ENCODE measurements at places on chromosomes 12 and 14. TPM values are rescaled to one million over a fixed set of nuclear protein-coding genes. Genes with fewer than 3 reads are reported as not detected.

DNA sequence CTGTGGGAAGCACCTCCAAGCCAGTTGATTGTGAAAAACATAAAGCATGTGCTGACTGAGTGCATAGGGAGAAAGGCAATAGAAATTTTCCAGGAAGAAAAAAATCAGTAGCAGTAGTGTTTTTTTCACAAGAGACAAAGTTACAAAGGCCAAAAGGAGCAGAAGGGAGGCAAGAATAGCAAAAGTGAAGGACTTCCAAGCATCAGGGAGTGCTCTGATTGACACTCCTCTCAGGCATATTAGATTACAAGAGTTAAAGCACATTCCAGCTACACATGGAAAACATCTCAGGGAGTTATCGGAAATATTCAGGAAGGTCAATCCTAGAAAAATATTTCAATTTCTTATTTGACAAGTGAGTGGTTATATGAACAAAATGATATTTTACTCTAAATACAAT lies 508.0 kb downstream of the MDGA2 start:
- H3K27me3 ChIP-seq, result no peaks in the 10 kb centered on the region
- no peaks in the 10 kb centered on the region for H3K36me3 ChIP-seq
- no peaks in the 10 kb centered on the region for H3K4me1 ChIP-seq

DNA sequence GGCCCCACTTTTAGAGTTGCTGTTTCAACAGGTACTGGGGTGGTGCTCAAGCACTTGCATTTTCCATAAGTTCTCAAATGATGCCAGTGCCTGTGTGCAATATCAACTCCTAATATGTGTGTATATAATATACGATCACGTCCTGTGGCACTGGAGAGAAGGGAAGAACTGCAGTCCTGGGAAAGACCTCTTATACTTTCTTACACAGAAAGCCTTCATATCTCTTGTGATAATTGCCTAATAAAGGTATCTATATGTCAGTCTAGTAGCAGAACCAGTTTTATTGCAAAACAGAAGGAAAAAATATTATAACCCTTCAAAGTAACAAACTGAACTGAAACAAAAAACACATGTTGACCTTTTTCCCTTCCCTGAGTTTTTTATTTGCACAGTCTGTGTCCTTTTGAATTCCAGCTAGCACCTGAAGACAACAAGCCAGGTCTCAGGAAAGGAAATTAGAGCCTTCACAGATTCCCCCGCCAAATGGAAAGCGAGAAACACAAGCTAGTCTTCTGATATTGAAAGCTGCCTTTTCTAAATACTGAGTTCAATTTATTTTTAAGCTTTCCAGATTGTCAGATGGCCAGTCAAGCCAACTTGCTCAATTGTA lies 44.4 kb downstream of the IGF1 start:
- no peaks in the 10 kb centered on the region for H3K27me3 ChIP-seq
- H3K4me3 ChIP-seq, result no peak overlapping the region
- no peaks in the 10 kb centered on the region for H3K36me3 ChIP-seq
- H3K4me1 ChIP-seq, result peaks cover 5% of the 10 kb centered on the region
- DNase-seq, result no peak

- no peak for DNase-seq
- no peaks in the 10 kb centered on the region for H3K36me3 ChIP-seq
- no peaks in the 10 kb centered on the region for H3K27me3 ChIP-seq
- no peak overlapping the region for H3K4me3 ChIP-seq
Measured at GRCh38 chr12:129961091-129961490, 57.3 kb upstream of the TMEM132D start.

- no peak for DNase-seq
- H3K4me3 ChIP-seq, result no peak overlapping the region
- H3K36me3 ChIP-seq, result no peaks in the 10 kb centered on the region
- no peak overlapping the region for H3K27ac ChIP-seq
- H3K27me3 ChIP-seq, result no peaks in the 10 kb centered on the region
Measured at GRCh38 chr12:27081668-27082111, 688 bp downstream of the C12orf71 start.

- peak; percentile 65 for DNase-seq
- no peaks in the 10 kb centered on the region for H3K27me3 ChIP-seq
- no peaks in the 10 kb centered on the region for H3K36me3 ChIP-seq
Measured at GRCh38 chr12:5624486-5625272, 192.8 kb downstream of the NTF3 start.

DNA sequence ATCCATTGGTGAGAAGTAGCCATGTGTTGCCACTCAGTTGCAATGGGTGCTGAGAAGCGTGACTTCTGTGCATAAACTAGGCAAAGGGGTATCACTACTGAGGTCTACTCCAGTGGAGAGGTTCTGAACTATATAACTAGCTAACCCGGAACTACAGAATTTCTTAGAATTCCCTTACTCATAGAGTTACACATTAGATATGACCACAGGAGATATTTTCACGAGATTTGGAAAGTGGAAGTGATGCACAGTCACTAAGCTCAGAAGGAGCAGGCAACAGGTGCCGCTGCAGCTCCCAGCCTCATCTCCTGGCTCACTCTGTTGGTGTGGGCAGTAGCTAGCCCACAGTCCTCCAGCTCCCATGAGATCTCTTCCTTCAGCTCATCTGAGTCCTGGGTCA lies 136.6 kb downstream of the SSPN start:
- DNase-seq, result no peak
- peaks cover 2% of the 10 kb centered on the region for H3K36me3 ChIP-seq

DNA sequence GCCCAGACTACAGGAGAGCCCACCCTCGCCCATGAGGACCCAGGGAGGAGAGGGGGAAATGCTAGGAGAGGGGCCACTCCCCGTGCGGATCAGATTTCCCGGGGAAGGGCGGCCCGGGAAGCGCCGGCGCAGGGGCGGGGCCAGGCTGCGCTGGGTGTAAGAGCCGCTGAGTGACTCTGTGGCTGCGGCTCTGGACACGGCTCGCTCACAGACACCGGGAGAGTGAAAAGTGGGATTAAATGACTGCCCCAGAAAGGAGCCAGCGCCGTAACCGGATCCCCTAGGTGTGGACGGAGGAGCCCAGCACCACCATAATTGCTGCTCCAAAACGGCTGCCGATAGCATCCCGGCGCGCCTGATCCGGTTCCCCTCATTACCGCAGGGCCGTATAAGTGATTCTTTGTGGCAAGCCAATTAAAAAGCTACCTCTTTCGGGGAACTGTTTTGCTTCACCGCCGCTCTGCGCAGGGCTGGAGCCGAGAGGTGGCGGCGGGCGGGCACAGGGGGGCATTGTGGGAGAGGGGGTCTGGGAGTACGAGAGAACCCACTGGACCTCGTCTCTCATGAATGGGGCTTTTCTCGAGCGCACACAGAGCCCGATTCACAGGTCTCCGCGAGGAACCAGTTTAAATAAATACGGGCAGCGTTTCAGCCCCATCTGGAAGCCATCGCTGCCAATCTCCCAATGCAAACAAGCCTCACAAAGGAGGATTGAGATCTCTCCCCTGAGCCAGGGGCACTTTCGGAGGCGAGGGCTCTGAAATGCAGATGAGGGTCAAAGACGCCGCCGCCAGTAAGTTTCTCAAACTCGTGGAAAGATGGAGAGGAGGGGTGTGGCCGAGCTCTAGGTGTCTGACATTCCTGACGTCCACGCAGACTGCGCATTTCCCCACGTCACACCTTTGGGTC lies 2.5 kb downstream of the COL2A1 start:
- H3K27ac ChIP-seq, result no peak overlapping the region
- H3K4me3 ChIP-seq, result no peak overlapping the region
- no peaks in the 10 kb centered on the region for H3K36me3 ChIP-seq
- DNase-seq, result peak; percentile 70
- H3K27me3 ChIP-seq, result peaks cover 92% of the 10 kb centered on the region

OTUB2 gene
- 2.2 TPM for total RNA-seq

DNA sequence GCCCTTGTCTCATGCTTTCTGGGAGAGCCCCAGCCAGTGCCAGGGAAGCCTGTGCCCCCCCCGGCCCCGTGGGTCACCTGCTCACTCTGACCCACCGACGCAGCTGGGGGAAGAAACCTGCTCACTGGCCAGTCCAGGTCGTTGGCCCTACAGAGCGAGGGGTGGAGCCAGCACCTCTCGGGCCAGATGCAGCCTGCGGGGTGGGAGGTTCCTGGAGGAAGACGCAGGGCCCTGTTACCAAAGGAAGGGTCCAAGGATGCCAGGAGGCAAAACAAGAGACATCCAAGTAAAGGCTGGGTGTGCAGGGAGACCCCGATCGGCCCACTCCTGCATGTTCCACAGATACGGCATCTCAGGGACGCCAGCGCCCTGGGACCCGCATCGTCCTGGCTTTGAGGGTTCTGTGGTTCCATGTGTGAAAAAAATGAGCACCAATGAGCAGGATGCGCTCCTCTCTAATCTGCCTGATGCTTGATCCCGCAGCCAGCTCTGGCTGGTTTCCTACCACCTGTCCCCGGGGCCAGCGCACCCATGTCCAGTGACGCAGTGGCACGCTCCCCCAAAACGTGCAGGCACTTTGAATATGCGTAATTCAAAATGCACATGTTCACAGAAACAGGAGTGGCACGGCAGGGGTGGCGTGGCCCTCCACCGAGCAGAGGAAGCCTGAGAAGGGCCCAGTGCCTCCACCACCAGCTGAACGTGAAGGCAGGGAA lies 66.0 kb upstream of the GALNT9 start:
- H3K27ac ChIP-seq, result no peak overlapping the region
- no peaks in the 10 kb centered on the region for H3K36me3 ChIP-seq
- no peaks in the 10 kb centered on the region for H3K4me1 ChIP-seq

DNA sequence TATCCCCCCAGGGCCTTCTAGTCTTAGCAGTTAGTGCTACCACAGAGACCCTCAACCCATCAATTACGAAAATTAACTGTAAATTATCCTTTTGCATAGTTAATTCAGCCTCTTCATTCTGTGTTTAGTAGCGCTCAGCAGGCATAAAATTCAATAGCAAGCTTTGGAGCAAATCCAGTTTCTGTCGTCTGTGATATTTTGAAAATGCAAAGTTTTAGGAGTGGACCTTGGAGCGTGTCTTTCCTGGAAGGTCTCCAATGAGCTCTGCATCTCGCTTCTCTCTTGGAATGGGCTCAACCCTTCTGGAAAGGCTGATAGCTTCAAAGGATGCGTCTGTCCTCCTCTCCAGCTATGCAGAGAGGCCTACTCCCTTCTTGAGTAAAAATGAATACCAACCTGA lies 222.9 kb downstream of the SLC15A4 start:
- no peaks in the 10 kb centered on the region for H3K36me3 ChIP-seq
- DNase-seq, result peak; percentile 88
- H3K27me3 ChIP-seq, result no peaks in the 10 kb centered on the region
- H3K4me1 ChIP-seq, result peaks cover 9% of the 10 kb centered on the region
- no peak overlapping the region for H3K27ac ChIP-seq

SERPINA9 gene
- total RNA-seq, result not detected

MCRS1 gene
- total RNA-seq, result 55.8 TPM

DNA sequence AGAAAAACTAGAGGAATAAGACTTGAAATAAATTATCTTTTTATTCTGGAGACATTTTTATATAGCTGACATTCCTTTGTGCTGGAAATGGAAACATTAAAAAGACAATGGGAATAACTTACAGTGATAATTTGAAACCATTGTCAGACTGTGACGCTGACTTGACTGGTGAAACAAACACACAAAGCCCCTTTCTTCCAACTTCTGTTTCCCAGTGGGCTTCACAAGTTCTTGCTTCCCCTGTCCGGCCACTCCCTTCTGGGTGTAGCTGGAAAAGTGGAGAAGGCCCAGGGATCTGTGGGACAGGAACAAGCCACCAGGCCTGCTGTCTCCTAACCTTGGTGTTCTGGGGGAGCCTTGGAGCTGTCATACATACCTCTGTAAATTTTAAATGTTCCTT lies 58.8 kb downstream of the PELI2 start:
- H3K27ac ChIP-seq, result no peak overlapping the region
- peaks cover 5% of the 10 kb centered on the region for H3K4me1 ChIP-seq
- no peak overlapping the region for H3K4me3 ChIP-seq
- no peaks in the 10 kb centered on the region for H3K27me3 ChIP-seq

DNA sequence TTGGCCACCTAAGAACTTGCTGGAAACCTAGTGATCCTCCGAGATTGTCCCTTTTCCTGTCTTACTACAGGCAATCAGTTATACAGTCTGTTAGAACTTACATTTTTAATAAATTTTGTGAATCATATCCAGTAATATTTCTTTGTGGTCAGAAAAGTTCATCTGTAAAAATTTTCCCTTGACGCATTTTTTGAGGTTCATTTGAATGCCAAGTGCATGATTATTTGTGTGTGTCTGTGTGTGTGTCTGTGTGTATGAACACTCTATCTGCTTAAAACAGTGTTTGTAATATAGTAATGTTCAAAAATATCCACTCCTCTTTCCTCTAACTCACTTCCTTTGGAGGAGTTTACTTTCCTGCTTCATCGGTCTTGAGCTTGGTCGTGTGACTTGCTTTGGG lies 468.7 kb upstream of the FLRT2 start:
- no peaks in the 10 kb centered on the region for H3K4me1 ChIP-seq
- H3K4me3 ChIP-seq, result no peak overlapping the region
- no peaks in the 10 kb centered on the region for H3K27me3 ChIP-seq
- no peaks in the 10 kb centered on the region for H3K36me3 ChIP-seq
- DNase-seq, result no peak

- H3K4me1 ChIP-seq, result no peaks in the 10 kb centered on the region
- no peak for DNase-seq
- no peaks in the 10 kb centered on the region for H3K36me3 ChIP-seq
- no peaks in the 10 kb centered on the region for H3K27me3 ChIP-seq
Measured at GRCh38 chr12:67754933-67755697, 106.6 kb downstream of the DYRK2 start.

GRCh38 chr14:80315681-80316080 lies 104.4 kb upstream of the DIO2 start:
- H3K27me3 ChIP-seq, result no peaks in the 10 kb centered on the region
- DNase-seq, result no peak
- H3K4me1 ChIP-seq, result no peaks in the 10 kb centered on the region
- no peak overlapping the region for H3K27ac ChIP-seq

GRCh38 chr12:57280211-57281062 lies 29.4 kb upstream of the STAC3 start:
- no peak overlapping the region for H3K4me3 ChIP-seq
- DNase-seq, result no peak
- H3K27me3 ChIP-seq, result no peaks in the 10 kb centered on the region
- peaks cover 7% of the 10 kb centered on the region for H3K4me1 ChIP-seq
- peak overlapping the region; percentile 71 for H3K27ac ChIP-seq

DNA sequence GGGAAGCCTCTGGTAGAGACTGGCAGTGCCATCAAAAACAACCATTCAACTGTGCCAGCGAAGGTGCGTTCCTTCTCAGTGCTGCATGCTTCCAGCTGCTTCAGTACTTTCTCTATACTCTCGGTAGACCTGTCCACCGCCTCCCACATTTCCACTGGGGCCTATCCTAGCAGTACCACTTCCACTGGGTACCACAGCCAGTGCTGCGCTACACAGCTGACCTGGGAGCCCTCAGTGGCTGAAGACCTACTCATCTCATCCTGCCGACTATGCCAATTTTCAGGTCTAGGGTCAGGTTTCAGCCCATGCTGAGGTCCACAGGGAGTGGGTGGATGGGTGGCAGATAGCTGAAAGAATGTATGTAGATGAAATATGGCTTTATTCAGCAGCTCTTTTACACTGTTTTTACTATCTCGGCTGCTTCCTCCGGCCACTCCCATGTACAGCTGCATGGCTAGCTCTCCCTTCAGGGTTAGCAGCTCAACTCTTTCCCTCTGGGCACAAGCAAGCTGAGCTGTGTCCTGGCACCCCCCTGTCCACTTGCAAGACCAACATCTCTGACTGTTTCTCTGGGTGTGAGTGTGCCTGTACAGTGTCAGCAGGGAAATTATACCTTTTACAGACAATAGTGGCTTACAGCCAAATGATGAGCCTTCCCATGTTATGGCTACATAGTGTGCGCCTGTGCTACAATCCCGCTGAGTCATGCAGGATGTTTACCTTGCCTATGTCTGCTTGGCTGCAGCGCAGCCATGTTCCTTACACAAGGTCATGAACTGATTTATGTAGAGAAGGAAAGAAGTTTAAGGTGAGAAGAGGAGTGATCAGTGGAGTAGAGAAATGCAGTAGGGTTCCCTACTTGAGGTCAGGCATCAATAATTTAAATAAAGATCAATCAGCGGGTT lies 125.7 kb upstream of the DDHD1 start:
- no peak for DNase-seq
- no peaks in the 10 kb centered on the region for H3K36me3 ChIP-seq
- H3K27ac ChIP-seq, result no peak overlapping the region
- H3K4me3 ChIP-seq, result no peak overlapping the region

Measured in lung (tissue), 17 donors.